ENCODE measurements at places on chromosomes 4 and X.

DNA sequence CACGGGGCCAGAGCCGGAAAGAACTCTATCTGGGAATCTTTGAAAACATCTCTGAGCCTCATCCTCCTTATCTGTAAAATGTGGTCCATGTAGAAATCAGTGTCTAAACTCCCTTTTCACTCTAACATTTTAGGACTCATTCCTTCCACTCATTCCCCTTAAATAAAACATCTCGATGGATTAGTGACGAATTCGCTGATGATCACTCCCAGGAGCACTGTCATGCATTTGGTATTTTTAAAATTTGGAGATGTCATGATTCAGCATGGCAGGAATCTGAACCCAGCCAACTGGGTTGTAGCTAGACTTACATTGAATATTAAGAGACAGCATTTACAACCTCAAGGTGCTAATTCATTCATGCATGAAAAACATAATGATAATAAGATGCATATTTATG, 88.1 kb downstream of the SPANXN3 start:
- peak; percentile 0 for DNase-seq

DNA sequence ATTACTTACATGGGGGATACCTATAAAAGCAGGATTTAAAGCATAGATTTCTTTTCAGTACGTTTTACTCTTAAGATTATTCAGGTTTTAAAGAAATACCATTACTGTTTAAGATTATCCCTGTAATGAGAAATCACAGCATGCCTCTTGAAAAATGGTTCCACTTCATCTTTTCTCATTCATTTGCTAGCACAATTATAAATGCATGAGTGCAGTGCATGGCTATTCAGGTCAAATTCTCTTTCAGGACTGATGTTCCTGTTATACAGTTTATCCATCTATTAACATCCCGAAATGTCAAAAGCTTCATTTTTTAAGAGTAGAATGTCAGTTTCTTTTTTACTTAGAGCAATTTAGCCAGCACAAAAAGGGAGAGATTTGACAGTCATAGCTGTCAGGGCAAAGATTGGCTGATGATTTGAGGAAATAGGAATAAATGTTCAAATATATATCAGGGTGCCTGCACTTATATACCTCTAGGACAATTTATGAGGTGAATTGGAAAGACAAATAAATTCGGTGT, 135.2 kb downstream of the ADGRL3 start:
- DNase-seq, result no peak

GRCh38 chrX:113400193-113400704, 559.6 kb upstream of the AMOT start:
- no peak for DNase-seq

- no peak for DNase-seq
Observed at GRCh38 chr4:24970635-24971034, 57.8 kb upstream of the CCDC149 start.

DNA sequence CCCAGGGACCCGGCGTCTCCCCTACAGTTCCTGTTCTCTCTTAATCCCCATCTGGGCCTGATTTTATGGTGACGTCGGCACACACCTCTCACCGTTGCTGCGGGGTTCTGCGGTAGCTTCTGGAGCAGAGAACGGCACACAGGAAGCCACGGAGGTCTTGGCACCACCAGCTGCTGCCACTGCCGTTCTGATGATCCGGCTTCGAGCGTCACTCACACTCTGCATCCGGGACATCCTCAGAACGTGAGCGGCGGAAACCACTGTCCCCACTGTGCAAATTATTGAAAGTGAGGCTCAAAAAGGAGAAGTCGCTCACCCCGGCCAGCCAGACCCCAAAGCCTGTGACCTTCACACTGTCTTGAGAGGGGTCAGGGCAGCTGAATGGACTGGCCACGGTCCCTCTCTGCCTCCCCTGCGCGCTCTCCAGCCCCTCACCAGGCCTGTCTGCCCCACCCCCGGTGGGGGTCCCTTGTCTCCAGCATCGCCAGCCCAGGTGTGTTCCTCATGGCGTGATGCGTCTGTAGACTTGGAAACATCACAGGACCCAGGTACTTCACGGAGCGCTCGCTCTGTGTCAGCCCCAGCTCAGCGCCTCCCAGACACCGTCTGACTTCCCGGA, 201.1 kb downstream of the AFAP1 start:
- no peak for DNase-seq

- peak; percentile 44 for DNase-seq
Observed at GRCh38 chrX:119410027-119410819, 11.1 kb downstream of the SLC25A43 start.

DNA sequence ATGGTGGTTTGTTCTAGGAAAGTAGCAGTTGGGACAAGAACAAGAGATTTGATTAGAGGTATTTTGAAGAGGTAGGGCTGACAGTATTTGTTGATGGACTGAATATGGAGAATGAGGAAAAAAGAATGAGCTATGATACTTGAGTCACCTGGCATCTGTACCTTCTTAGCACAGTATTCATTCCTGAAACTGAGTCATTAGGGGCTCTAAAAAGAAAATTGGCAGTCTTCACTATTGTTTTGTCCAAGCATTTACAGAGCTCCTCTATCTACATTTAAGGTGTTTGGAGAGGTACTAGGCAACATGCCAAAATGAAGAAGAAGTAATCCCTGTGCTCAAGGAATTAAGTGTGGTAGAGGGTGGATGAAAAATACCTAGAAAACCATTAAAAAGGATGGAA, 165.8 kb downstream of the SHROOM4 start:
- peak; percentile 28 for DNase-seq

GRCh38 chrX:13669246-13669737, 16.4 kb downstream of the TCEANC start:
- DNase-seq, result peak; percentile 69

DNA sequence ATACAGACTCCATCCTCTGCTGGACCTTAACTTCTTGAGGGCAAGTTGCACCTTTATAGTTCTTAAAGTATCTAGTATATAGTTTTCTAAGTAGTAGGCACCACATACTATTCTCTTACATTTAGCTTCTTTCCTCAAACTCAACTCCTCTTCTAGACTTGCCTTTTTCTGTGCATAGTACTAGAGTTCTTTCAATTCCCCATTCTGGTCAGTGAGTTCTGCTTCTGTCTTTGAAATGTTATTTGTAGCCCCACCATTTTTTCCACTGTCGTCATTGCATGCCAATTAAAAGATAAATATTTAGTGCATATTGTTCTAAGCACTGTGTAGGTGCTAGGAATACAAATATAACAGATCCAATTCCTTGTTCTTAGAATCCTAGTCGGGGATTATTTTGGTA, 31.6 kb downstream of the CDKL5 start:
- DNase-seq, result no peak

- no peak for DNase-seq
Observed at GRCh38 chrX:632366-633042, 1.9 kb downstream of the SHOX start.

DNA sequence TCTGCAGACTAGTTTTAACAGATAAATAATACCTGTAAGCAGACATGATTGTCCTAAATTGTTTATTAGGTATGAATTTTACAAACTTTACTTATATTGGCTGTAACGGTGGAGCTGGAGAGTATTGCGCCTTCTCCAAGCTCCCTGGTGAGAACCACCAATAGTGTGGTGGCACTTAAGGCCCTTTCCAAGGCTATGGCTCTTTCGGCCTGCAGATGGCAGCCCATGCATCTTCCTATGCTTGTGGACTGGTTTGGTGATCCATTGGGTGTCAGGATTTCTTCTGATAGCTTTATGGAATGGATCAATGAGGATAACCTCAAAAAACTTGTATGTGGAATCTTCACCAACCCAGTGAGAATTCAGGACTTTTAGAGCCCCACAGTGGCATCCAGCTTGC, 7.8 kb downstream of the LARP1B start:
- DNase-seq, result no peak

DNA sequence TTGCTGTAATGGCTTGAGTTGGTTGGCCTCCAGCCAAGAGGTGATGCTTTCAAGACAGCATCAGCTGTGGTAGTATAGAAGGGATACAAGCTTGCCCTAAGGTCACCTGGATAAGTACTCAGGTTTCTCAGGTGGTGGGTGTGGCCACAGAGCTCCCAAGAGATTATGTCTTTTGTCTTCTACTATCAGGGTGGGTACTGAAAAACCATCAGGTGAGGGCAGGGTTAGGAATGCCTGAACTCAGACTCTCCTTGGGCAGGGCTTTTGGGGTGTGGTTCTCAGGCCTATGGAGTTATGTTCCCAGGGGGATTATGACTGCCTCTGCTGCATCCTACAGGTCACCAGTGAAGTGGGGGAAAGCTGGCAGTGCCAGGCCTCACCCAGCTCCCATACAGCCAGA, 654.6 kb upstream of the GALNT7 start:
- no peak for DNase-seq

- peak; percentile 19 for DNase-seq
Observed at GRCh38 chrX:154082396-154083125, 15.0 kb downstream of the MECP2 start.

- peak; percentile 4 for DNase-seq
Observed at GRCh38 chrX:134782796-134783195, 124.5 kb upstream of the PLAC1 start.

DNA sequence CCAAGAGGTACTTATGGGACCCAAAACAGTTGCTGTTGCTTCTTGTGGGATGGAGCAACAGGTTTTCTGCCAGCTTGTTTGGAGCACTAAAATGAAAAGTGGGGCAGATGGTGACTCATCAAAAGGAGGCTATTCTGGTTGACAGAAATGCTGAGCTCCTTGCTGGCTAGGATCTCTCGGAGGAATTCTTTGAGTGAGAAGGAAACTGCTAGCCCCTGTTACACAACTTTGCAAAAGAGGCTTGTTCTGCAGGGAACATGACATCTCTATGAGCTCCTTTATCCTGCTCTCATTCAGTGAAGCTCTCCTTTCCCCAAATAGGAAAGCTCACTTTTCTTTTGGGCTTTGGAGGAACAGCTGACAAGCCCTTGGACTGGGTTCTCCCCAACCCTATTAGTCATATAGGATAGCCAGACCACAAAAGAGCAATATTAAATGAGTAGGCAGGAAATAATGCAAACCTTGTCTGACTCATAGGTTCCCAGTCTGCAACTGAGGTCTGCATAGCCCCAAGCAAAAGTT, 108.3 kb downstream of the CDS1 start:
- DNase-seq, result peak; percentile 96

GRCh38 chrX:53287493-53288138, 6.2 kb upstream of the IQSEC2 start:
- DNase-seq, result peak; percentile 47

- DNase-seq, result no peak
Observed at GRCh38 chrX:136021903-136022302, 36.7 kb downstream of the SLC9A6 start.

GRCh38 chrX:56762220-56762619, 33.2 kb downstream of the NBDY start:
- DNase-seq, result no peak

GRCh38 chr4:89009115-89009514, 47.9 kb downstream of the FAM13A start:
- DNase-seq, result no peak

DNA sequence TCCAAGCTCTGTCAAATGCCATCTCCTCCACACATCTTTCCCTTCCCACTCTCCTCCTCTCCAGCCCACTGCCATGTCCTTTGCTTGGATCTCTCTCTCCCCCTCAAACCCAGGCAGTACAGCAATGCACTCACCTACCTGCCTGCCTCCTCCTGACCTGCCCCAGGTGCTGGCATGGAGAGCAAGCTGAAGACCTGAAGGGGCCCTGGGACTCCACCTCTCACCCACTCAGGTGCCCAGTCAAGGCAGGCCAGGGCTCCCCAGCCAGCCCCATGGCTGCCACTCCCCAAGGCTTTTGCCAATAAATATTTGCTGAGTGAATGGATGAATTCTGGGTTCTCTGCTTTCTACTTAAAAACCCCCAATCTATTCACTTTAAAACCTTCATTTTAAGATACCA, 12.6 kb upstream of the PHKA2 start:
- DNase-seq, result no peak

GRCh38 chr4:36394352-36394903, 113.0 kb downstream of the DTHD1 start:
- no peak for DNase-seq

DNA sequence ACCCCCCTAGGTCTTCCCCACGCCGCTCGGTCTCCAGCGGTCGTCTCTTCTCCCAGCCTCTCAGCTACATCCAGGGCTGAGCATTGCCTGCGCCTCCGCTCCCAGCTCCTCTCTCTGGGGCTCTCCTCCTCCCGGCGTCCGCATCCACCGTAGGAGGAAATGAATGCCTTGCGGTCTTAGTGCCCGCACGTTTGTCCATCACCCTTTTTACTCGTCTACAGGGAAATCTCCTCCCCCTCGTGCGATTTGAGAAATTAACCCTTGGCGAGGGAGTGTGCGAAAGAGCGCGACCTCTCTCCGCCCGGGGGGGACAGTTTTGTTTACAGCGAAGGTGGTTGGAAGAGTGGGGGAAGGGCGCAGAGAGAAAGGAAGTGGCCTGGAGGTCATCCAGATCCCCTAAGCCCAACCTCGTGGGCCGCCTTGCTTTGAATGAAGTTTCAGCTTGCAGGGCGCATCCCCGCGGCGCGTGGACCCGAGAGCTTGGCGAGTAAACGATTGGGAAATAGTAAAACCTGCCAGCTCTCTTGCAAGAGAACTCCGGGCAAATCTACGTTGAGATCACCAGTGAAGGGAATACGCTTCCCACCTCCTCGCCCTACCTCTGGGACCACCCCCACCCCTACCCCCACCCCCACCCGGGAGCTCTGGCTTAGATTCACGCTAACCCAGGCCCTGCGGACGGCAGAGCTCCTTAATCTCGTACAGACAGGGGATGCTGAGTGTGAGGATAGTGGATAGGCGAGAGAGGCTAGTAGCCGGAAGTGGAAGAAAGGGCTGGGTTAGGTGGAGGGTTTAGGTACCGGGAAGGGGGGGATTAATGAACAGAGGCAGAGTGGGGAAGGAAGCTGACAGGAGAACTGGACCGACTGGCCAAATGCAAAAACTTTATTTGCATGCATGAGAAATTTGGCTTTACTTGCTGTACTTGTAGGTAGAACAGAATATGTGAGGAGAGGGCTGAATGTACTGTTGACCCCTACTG, at the start of gene ELOVL6:
Gene ELOVL6 (minus strand): TSS at position 181 of the 982 bp plus-strand sequence. CDS start 280 bp downstream, outside the sequence.
- peak; percentile 63 for DNase-seq

- DNase-seq, result no peak
Observed at GRCh38 chr4:40848251-40848650, 98.5 kb downstream of the NSUN7 start.

- DNase-seq, result peak; percentile 78
Observed at GRCh38 chr4:4392501-4393183, 5.7 kb downstream of the NSG1 start.

DNA sequence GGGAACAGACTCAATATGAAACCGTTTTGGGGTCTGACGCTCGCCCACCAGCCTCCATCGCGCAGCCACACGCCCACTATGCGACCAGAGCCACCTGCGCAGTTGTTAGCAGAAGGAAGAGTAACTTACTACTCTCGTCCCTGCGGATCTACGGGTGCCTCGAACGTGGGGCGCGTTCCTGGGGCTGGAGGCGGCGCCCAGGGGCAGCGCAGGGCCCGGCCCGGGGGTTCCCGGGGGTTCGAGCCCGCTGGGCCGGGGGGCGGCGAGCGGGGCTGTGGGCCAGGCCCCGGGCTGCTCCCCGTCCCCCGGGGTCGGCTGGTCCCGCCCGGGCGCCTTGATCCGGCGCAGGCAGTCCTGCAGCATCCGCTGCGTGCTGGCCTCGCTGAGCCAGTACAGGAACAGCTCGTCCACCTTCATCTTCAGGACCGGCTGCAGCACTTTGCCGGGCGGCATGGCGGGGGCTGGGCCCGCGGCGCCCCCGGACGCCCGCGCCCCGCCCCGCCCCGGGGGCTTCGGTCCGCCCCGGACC, 404 bp downstream of the PPP2R3B start:
- peak; percentile 2 for DNase-seq

GRCh38 chrX:21373637-21374162, 518 bp upstream of the CNKSR2 start:
- DNase-seq, result no peak

- peak; percentile 34 for DNase-seq
Observed at GRCh38 chrX:119502727-119503483, 34.7 kb downstream of the SLC25A5 start.

All from RWPE1 (cell line).